CD4-positive, CD25-positive, alpha-beta regulatory T cell (primary cell): ENCODE measurements at places on chromosomes 11 and 22. TPM values are rescaled to one million over a fixed set of nuclear protein-coding genes. Genes with fewer than 3 reads are reported as not detected.

DNA sequence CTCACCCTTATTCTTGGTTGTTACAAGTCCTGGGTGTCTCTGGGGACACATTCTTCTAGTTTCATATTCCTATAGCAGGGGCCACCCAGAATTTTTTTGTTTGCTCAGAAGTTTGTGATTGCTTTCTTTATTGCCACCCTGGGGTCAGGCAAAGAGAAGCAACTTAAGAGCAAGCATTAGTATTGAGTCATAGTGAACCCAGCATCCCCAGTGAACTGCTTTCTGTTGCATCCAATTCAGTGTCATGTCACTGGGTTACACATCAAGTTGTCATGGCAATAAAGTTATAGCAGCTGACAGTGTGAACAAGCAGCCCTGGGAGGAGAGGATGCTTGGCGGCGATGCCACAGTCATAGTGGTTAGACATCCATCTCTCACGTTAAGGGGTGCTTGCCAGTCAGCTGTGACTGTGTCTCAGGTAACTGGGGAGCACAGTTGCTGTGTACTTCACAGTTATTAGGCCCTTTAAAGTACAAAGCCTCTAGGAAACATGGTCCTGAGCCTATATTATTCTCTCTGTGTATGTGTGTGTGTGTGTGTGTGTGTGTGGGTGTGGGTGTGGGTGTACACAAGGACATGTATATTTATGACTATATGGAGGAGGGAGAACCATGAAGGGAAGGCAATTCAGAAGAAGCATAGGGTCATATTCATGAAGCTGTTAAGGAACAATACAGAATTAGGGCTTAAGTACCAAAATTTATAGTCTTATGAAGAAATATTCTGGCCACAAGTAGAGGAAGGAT is 52.5 kb downstream of the TRIM44 start:
- DNase-seq, result no peak
- H3K4me1 ChIP-seq, result no peaks in the 10 kb centered on the region
- H3K27me3 ChIP-seq, result no peaks in the 10 kb centered on the region

GRCh38 chr22:41745968-41746367 is 46.7 kb downstream of the MEI1 start:
- peaks cover 5% of the 10 kb centered on the region for H3K4me1 ChIP-seq
- H3K27me3 ChIP-seq, result no peaks in the 10 kb centered on the region
- H3K27ac ChIP-seq, result no peak overlapping the region
- H3K36me3 ChIP-seq, result no peaks in the 10 kb centered on the region
- DNase-seq, result no peak

DNA sequence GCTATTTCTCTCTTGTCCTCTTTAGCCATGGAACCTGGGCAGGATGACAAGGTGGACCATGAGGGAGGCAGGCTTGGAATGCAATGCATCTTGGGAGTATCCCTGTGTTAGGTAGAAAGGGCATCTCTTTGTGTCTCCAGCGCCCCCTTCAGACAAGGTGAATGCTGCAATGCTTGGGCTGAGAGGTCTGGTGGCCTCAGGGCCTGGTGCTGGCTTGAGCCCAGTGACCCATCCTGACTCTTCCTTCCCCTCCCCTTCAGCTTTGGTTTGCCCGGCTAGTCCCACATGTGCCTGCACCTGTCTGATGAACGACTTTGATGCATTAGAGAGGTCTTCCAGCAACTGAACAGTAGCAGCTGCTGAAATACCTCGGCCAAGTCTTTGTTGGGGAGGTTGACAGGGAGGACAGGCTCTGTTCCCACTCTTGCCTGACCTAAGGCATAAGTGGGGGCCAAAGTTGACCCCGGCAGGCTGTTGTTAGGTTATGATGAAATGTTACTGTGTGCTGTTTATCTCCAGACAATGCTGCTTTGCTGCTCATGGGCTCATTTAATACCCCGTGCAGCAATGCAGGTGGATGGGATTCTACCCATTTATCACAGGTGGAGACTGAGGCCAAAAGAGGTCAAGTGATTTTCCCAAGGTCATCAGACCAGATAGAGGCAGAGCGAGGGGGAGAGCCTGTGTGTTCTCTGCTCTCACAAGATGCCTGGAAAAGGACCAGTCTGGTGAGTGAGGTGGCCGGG is 22.5 kb downstream of the MYO18B start:
- H3K27ac ChIP-seq, result no peak overlapping the region
- H3K4me1 ChIP-seq, result no peaks in the 10 kb centered on the region
- H3K36me3 ChIP-seq, result no peaks in the 10 kb centered on the region
- DNase-seq, result no peak
- H3K27me3 ChIP-seq, result no peaks in the 10 kb centered on the region

The OR5W2 gene
- total RNA-seq, result not detected

- H3K27me3 ChIP-seq, result peaks cover 4% of the 10 kb centered on the region
- H3K4me1 ChIP-seq, result no peaks in the 10 kb centered on the region
- H3K27ac ChIP-seq, result no peak overlapping the region
- DNase-seq, result no peak
- no peaks in the 10 kb centered on the region for H3K36me3 ChIP-seq
Measured at GRCh38 chr11:115170133-115170815, 333.9 kb downstream of the CADM1 start.

- no peaks in the 10 kb centered on the region for H3K4me1 ChIP-seq
- H3K27me3 ChIP-seq, result no peaks in the 10 kb centered on the region
- H3K4me3 ChIP-seq, result no peak overlapping the region
- H3K36me3 ChIP-seq, result peaks cover 20% of the 10 kb centered on the region
- DNase-seq, result no peak
Measured at GRCh38 chr22:37925330-37925729, 19.2 kb downstream of the MICALL1 start.

GRCh38 chr11:61183645-61184044 is 19.7 kb upstream of the PGA3 start:
- no peaks in the 10 kb centered on the region for H3K4me1 ChIP-seq
- no peak overlapping the region for H3K27ac ChIP-seq
- no peaks in the 10 kb centered on the region for H3K36me3 ChIP-seq
- no peaks in the 10 kb centered on the region for H3K27me3 ChIP-seq
- DNase-seq, result no peak

The PGA4 gene
- total RNA-seq, result not detected

DNA sequence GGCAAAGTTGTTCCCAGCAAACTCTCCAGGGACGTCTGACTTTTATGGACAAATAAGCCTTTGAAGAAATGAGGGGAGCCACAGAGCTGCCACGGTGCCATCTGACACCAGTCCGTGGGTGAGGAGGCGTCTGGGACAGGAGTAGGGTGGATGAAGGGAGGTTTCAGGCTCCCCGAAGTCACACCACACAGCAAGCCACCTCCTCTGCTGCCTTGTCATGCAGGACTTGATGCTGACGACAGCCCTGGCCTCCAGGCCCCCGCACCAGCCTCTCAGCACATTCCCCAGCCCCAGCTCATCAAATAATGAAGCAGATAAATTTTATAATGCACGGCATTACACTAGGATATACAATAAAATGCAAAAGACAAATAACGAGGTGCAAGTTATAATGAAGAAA is 156.5 kb downstream of the CEP164 start:
- no peaks in the 10 kb centered on the region for H3K36me3 ChIP-seq
- H3K4me3 ChIP-seq, result no peak overlapping the region
- no peaks in the 10 kb centered on the region for H3K4me1 ChIP-seq
- H3K27ac ChIP-seq, result no peak overlapping the region

The PTPRJ gene
- 81.8 TPM for total RNA-seq

DNA sequence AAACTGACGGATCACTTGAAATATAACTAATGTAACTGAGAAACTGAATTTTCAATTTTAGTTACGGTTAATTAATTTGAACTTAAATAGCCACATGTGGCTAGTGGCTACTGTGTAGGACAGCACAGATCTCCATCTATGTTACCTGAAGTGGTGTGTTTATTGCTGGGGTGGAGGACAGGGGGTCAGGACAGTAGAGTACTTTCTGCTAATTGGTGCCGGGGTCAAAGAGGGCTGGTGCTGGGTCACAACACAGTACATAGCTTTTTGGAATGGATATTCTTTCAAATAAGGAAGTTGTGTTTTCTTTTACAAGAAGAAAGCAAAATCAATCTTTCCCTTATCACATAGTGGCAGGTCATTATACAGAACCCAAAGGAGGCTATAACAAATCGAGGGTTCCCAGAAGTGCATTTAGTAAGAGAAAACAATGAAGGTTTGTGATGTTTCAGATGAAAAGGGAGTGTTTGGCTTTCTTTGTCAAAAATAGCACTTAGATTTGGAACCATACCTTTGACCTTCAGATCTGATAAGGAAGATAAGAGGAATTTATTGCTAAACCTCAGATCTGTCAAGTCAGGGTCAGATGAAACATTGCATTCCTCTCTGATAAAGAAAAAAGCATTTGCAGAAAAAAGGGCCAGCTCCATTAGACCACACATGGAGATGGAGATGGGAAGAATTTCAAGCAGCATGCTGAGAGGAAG is 384.5 kb downstream of the AASDHPPT start:
- no peak overlapping the region for H3K27ac ChIP-seq
- H3K4me1 ChIP-seq, result no peaks in the 10 kb centered on the region

GRCh38 chr11:81039916-81040524 is 1599.2 kb upstream of the TENM4 start:
- no peaks in the 10 kb centered on the region for H3K4me1 ChIP-seq
- DNase-seq, result no peak
- H3K36me3 ChIP-seq, result no peaks in the 10 kb centered on the region
- no peak overlapping the region for H3K4me3 ChIP-seq
- no peaks in the 10 kb centered on the region for H3K27me3 ChIP-seq

DNA sequence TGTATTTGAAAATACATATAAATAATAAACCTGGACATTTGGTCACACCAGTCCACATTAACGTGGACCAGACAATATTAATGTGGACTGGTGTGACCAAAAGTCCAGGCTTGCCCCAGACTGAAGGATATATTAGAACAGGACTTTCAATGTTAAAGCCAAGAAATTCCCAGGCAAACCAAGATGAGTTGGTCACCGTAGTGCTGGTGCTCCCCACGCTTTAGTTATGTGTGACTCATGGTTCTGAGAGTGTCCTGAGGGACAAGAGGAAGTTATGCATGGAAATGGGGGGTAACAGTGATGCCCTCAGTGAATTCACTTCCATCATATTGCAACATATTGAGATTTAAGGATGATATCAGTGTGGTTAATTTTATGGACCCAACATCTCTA is 31.4 kb downstream of the POU2AF1 start:
- DNase-seq, result no peak
- H3K4me1 ChIP-seq, result no peaks in the 10 kb centered on the region
- H3K27me3 ChIP-seq, result peaks cover 3% of the 10 kb centered on the region
- no peaks in the 10 kb centered on the region for H3K36me3 ChIP-seq

- H3K27me3 ChIP-seq, result no peaks in the 10 kb centered on the region
- DNase-seq, result no peak
- H3K36me3 ChIP-seq, result peaks cover 11% of the 10 kb centered on the region
- H3K4me1 ChIP-seq, result peaks cover 7% of the 10 kb centered on the region
- no peak overlapping the region for H3K4me3 ChIP-seq
Measured at GRCh38 chr11:64724863-64725532, 2.0 kb upstream of the NRXN2 start.

The OSBPL5 gene
- total RNA-seq, result 2.2 TPM

DNA sequence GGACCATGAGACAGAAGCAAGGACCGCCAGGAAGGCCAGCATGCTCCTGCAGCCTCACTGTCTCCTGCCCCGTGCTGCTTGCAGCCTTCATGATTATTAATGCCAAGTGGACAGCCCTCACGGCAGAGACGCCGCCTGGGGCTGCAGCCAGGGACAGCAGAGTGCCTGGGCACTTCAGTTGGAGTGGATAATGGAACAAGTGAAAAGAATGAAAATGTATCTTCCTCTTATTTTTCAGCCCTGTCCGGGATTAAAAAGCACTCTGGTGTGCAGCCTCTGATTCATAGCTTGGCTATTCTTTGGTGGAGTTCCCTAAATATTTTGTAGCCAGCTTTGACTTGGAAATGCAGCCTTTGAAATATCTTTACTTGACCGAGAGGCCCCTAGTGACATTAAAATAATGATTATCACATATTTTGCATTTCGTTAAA is 1404.2 kb downstream of the BRD1 start:
- H3K4me3 ChIP-seq, result no peak overlapping the region
- no peak overlapping the region for H3K27ac ChIP-seq
- no peaks in the 10 kb centered on the region for H3K4me1 ChIP-seq
- H3K36me3 ChIP-seq, result no peaks in the 10 kb centered on the region
- no peak for DNase-seq

DNA sequence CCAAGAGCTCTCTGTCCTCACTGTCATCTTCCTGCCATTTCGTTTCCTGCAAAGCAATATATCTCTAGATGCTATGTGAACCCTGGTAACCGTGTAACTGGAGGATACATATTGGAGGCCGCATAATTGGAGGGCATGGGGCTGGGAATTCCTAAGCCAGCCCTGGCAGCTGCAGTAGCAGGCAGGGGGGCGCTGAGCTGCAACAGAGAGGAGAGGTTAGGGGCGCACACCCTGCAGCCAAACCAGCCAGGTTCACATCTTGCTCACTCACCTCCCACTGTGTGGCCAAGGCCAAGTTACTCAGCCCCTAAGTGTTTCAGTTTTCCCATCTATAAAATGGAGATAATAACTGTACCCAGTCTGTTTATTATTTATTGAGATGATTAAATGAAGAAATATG is 39.9 kb upstream of the ZBTB16 start:
- H3K4me3 ChIP-seq, result no peak overlapping the region
- H3K36me3 ChIP-seq, result no peaks in the 10 kb centered on the region
- no peaks in the 10 kb centered on the region for H3K27me3 ChIP-seq

DNA sequence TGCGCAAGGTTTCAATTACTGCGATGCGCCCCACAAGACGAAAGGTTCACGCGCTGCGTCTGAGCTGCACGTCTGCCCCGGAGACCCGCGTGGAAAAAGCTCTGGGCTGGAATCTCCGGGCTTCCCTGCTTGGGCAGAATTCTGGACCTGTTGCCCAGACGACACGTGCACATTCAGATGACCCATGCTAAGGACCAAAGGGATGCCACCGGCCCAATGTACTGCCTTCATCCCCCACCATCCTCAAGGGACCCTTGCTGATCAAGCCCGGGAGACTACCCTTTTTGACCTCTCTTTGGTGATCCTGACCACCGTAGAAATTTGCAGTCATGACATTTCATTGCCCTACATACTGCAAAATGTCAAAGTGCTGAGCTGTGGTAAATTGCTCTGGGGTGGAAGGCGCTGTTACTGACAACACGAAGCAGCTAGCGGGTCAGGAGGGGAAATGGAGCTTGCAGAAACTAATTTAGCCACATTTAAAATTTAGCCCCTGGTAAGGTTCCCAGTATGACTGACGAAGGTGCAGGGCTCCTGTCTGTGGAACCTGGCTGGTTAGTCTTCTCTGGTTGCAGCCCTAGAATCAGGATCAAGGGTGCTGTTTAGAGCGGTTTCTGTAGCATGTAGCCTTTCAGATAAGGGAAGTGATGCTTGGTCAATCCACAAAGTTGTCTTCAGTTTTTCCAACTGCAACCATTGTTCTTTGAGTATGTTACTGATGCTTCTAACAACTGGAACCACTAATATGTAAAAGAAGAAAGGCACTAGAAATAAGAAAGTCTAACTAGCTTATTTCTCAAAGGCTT is 81.9 kb downstream of the PRR5L start:
- no peak overlapping the region for H3K27ac ChIP-seq
- H3K4me3 ChIP-seq, result peak overlapping the region; percentile 37
- DNase-seq, result no peak

DNA sequence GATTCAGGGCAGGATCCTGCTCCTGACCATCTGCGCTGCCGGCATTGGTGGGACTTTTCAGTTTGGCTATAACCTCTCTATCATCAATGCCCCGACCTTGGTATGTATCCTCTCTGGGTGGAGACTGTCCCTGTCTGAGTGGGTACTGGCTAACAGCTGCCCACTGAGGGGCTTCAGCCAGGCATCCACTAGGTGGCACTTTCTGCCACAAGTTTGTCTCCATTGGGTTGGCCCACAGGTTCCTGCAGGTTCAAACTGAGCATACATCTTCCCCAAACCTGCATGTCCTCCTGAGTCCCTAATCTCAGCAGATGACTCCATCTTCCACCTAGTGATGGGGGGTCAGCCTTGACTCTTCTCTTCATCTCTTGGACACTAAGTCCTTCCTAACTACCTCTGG is 4.4 kb downstream of the SLC2A11 start:
- H3K4me3 ChIP-seq, result no peak overlapping the region
- H3K36me3 ChIP-seq, result no peaks in the 10 kb centered on the region
- H3K4me1 ChIP-seq, result peaks cover 15% of the 10 kb centered on the region
- no peak overlapping the region for H3K27ac ChIP-seq
- no peaks in the 10 kb centered on the region for H3K27me3 ChIP-seq
- DNase-seq, result no peak
